ENCODE measurements at places on chromosomes 16 and 17.
A peak's percentile ranks its signal among the peaks of the same experiment; 100 is the strongest.

GRCh38 chr16:10752843-10753523, 9.3 kb downstream of the NUBP1 start:
- no peak for DNase-seq

DNA sequence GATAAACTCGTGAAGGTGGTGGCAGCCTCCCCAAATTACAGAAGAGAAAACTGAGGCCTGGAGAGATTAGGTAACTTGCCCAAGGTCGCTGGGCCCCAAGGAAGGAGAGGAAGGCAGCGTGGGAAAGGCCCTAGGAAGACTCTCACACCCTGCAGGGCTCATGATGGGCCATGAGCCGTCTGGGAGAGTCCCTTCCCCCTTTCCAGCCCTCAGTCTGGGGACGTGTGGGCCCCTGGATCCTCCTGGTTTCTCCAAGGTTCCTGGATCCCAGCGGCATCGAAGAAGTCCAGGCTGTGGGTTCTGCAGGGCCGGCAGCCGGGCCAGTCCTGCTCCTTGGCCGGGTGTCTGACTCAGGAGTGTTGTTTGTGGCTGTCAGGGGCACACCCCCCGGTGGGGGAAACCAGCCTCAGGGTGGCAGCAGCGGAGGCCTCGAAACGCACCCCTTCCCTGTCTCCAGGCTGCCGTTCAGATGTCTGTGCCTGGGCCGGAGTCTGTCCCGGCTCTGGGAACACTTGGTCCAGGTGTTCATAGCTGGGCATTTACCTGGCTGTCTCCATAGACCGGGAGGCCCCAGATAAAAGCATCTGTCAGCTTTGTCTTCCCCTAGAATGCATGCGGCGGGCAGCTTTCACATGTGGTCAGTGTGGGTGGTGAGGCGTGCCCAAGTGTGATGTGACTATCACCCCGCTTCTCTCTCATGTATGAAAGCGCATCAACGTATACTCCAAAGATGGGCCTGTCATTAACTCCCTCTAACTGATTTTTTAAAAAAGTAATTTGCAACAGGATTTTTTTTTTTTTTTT, 3.7 kb upstream of the RAP1GAP2 start:
- DNase-seq = peak; percentile 49

- DNase-seq = no peak
Observed at GRCh38 chr17:27342059-27342458, 48.1 kb downstream of the WSB1 start.

- no peak for DNase-seq
Observed at GRCh38 chr17:38741921-38742410, 6.2 kb downstream of the PCGF2 start.

DNA sequence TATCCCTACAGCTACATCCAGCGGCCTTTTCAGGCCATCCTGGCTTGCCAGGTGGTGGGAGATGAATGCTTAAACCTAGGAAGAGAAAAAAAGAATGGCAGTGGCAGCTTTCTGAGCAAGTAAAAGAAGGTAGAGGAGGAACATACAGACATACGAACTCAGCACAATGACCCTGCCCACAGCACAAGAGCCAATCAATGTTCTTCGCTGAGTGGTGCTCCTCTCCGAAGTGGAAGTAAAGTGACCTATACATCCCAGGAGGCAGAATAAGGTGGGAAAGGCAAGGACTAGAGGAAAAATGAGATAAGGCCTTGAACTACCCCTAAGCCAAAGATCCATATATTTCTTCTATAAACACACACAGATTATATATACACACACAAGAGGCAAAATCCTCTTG, 28.7 kb downstream of the USP31 start:
- no peak for DNase-seq

- DNase-seq = no peak
Observed at GRCh38 chr17:63693411-63694113, 6.4 kb downstream of the LIMD2 start.

- DNase-seq = no peak
Observed at GRCh38 chr17:46776298-46777005, 42.0 kb downstream of the WNT3 start.

- no peak for DNase-seq
Observed at GRCh38 chr17:13491491-13491890, 110.2 kb downstream of the HS3ST3A1 start.

DNA sequence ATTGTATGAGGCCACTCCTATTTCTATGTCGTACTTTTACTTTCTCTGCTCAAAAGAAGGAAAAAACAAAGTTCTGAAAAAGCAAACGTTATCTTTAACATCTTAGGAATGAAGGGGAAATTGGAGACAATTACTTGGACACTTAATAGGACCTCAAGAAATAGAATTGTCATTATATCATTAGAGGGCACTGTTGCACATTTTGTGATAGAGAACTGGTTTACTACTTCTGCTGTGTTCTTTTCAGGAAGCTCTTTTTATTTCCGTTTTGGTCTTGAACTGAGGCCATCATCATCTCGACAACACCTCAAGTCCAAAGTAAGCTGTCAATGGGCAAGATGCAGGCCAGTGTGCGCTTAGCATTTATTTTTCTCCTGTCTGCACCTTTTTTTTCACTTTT, 14.6 kb downstream of the COG4 start:
- DNase-seq = no peak

DNA sequence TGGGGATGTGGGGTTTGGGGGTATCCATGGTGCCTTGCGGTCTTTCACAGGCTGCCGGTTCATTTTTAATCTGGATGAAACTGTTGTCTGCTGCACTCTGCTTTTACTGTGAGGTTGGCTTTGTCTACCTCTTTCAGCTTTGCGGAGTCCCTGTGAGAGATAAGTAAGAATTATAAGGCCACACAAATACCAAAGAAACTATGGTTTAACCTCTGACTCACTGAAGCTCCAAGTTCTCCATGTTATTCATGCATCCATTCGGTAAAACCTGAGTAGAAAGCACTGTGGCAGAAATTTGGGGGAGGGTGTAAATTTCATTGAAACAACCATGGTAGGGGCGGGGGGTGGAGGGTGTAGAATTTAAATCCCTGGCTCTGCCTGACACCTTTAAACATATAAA, 30.5 kb downstream of the KIAA0753 start:
- no peak for DNase-seq

DNA sequence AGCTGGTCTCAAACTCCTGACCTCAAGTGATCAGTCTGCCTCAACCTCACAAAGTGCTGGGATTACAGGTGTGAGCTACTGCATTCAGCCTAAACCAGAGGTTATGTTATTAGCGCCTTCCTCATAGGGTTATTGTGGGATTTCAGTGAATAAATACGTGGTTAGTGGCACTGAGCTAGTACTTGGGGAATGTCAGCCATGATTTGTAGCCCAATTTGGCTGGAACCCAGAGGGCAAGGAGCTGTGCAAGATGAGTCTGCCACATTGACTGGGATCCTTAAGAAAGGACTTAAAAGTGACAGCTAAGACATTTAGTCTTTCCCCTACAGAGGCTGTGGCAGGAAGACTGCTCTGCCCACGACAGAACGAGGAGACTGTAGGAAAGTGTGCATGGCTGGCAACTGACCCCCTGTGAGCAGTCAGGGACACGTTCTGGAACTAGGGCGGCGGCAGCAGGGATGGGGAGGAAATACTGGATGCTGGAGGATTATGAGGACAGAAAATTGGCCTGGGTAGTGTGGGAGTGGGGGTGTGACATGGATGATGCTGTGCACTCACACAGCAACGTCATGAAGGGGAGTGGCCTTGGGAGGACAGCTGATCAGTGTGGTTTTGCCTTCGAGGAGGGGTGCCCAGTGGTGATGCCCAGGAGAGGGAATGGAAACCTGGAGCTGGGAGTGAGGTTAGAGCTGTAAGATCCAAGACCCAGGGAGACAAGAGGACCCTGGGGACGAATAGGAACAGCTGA, 14.6 kb downstream of the ATP5PD start:
- DNase-seq = peak; percentile 26

GRCh38 chr16:27169511-27170071, 33.7 kb upstream of the KDM8 start:
- DNase-seq = peak; percentile 60

GRCh38 chr17:64036198-64036922, 15.9 kb upstream of the ICAM2 start:
- no peak for DNase-seq

- DNase-seq = no peak
Observed at GRCh38 chr17:6893382-6894205, 62.1 kb upstream of the TEKT1 start.

GRCh38 chr17:17886226-17886625, 49.4 kb upstream of the SREBF1 start:
- DNase-seq = no peak

All from stimulated activated CD8-positive, alpha-beta memory T cell treated with anti-CD3 and anti-CD28 coated beads, Interleukin-12 subunit alpha, Interleukin-12 subunit beta, amount 100 ng/mL, for 1 hour (primary cell).